ENCODE measurements at places on chromosomes 7 and 10.

- H3K4me3 ChIP-seq, result no peak overlapping the region
- no peak overlapping the region for H3K27ac ChIP-seq
- H3K4me1 ChIP-seq, result no peaks in the 10 kb centered on the region
- no peaks in the 10 kb centered on the region for H3K27me3 ChIP-seq
- H3K36me3 ChIP-seq, result no peaks in the 10 kb centered on the region
Observed at GRCh38 chr7:81783818-81784217, 14.0 kb upstream of the HGF start.

DNA sequence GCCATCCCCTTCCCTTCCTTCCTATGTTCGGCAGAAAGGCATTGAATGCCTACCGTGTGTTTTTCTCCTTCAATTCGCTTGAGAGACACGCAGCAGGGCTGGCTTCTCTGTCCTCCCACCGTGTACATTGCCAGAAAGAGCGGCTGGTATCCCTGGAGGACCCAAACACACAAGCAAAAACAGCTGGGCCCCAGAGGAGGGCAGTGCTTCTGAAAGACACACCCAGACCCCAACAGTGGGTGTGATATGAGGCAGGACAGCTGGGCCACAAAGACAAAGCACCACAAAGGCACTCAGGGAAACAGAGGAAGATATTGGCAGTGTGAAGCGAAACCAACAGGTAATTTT lies 133.1 kb upstream of the SH2B2 start:
- no peak overlapping the region for H3K4me3 ChIP-seq
- H3K27ac ChIP-seq, result no peak overlapping the region
- H3K4me1 ChIP-seq, result no peaks in the 10 kb centered on the region
- no peak for DNase-seq

- no peaks in the 10 kb centered on the region for H3K36me3 ChIP-seq
- no peaks in the 10 kb centered on the region for H3K4me1 ChIP-seq
- no peak overlapping the region for H3K4me3 ChIP-seq
- no peak overlapping the region for H3K27ac ChIP-seq
- H3K27me3 ChIP-seq, result no peaks in the 10 kb centered on the region
Observed at GRCh38 chr7:17367502-17367901, 69.0 kb downstream of the AHR start.

GRCh38 chr7:76198202-76198601 lies 3.5 kb upstream of the SRRM3 start:
- no peak overlapping the region for H3K27ac ChIP-seq
- H3K4me3 ChIP-seq, result no peak overlapping the region
- H3K36me3 ChIP-seq, result no peaks in the 10 kb centered on the region
- no peak for DNase-seq

GRCh38 chr10:24715246-24715769 lies 8.4 kb downstream of the ARHGAP21 start:
- no peak for DNase-seq
- H3K27me3 ChIP-seq, result no peaks in the 10 kb centered on the region
- H3K36me3 ChIP-seq, result no peaks in the 10 kb centered on the region
- H3K4me3 ChIP-seq, result no peak overlapping the region
- no peaks in the 10 kb centered on the region for H3K4me1 ChIP-seq

DNA sequence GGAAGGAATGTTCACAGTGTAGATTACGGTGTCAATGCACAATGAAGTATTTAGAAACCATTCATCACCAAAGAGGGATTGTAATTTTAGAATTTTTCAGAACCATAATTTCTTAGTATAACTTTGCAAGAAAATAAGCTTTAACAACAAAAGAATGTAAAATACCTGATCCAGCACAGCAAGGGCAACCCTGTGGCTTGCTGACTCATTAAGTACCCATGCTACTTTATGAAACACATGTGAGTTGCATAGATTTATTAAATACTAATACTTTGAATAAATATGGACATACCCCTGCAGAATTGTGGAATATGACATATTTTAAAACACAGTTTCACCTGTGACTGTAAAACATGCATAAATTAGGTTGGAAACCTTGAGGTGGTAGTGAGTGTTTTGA lies 281.3 kb downstream of the ZNF248 start:
- H3K27me3 ChIP-seq, result no peaks in the 10 kb centered on the region
- H3K36me3 ChIP-seq, result no peaks in the 10 kb centered on the region
- no peak overlapping the region for H3K27ac ChIP-seq
- H3K4me3 ChIP-seq, result no peak overlapping the region
- no peaks in the 10 kb centered on the region for H3K4me1 ChIP-seq

- no peak overlapping the region for H3K27ac ChIP-seq
- H3K36me3 ChIP-seq, result no peaks in the 10 kb centered on the region
- no peak overlapping the region for H3K4me3 ChIP-seq
- no peaks in the 10 kb centered on the region for H3K27me3 ChIP-seq
- no peak for DNase-seq
- H3K4me1 ChIP-seq, result no peaks in the 10 kb centered on the region
Observed at GRCh38 chr7:41110186-41110585, 592.7 kb downstream of the INHBA start.

DNA sequence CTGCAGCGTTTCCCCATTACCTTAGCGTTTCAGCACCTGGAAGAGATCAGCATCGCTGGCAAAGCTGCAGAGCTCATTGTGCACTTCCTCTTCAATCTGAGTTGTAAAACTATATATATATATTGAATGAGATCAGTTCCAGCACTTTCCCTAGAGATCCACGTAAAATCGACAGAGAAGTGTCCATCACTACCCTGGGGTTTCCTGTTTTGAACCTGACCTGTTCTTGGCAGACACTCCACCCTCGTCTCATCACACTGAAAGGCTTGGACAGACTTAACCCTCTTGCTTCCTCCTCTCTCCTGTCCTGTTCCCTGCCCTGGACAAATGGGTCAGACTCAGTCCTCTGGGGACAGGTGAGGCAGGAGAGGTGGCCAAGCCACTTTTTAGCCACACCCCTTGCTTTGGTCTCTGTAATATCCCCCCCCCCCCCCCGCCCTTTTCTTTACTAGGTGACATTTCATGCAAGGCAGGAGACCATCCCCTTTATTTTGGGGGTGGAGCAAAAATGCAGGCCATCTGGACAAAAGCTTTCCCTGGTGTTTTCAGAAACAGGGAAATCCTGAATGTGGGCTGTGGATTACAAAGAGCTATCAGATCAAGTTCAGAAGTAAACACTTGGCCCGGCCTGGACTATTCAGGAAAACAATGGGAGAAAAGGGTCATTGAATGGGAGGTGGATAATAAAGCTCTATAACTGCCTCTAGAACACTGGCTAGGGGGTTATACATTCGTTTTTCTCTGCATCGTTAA lies 83.7 kb upstream of the KDM7A start:
- peaks cover 17% of the 10 kb centered on the region for H3K4me1 ChIP-seq
- H3K36me3 ChIP-seq, result no peaks in the 10 kb centered on the region
- no peak for DNase-seq
- no peak overlapping the region for H3K4me3 ChIP-seq
- H3K27me3 ChIP-seq, result no peaks in the 10 kb centered on the region

- no peak overlapping the region for H3K4me3 ChIP-seq
- no peaks in the 10 kb centered on the region for H3K27me3 ChIP-seq
- no peak for DNase-seq
- H3K36me3 ChIP-seq, result no peaks in the 10 kb centered on the region
- H3K27ac ChIP-seq, result no peak overlapping the region
Observed at GRCh38 chr7:4266270-4267040, 415.6 kb upstream of the FOXK1 start.

DNA sequence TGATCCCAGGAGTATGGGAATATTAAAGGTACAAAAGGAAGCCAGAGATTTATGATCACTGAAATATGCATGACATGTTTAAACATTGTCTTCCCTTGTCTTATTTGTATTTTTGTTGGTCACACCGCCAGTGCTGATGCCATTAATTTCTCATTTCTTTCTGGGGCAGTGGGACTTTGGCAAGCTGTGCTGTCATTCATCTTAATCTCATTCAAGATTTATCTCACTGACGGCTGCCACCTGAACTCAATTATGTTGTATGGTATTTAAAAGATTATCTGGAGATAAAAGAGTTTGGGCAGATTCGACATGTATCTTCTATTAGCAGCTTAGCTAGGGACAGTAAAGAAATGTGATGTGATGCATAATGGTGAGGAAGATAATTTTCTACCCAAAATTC lies 284.9 kb upstream of the PLXDC2 start:
- no peak overlapping the region for H3K27ac ChIP-seq
- no peak overlapping the region for H3K4me3 ChIP-seq
- no peaks in the 10 kb centered on the region for H3K36me3 ChIP-seq
- no peak for DNase-seq
- H3K4me1 ChIP-seq, result no peaks in the 10 kb centered on the region
- no peaks in the 10 kb centered on the region for H3K27me3 ChIP-seq

GRCh38 chr7:18721429-18721828 lies 225.9 kb downstream of the HDAC9 start:
- no peak overlapping the region for H3K27ac ChIP-seq
- no peaks in the 10 kb centered on the region for H3K27me3 ChIP-seq
- DNase-seq, result no peak
- H3K4me1 ChIP-seq, result no peaks in the 10 kb centered on the region

DNA sequence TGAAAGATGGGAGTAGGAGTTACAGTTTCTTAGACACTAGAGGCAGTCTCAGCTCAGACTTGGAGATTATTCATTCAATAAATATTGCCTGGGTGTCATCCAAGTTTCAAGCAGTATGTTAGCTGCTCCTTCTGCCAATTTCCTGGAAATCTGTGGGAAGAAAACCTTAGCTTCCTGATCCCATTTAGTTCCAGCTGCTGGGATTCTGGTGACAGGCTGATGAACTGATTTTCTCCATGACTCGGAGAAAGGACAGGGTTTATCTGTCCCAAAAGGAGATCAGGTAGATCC lies 95.8 kb downstream of the CLEC2L start:
- no peak overlapping the region for H3K27ac ChIP-seq
- H3K4me3 ChIP-seq, result no peak overlapping the region

DNA sequence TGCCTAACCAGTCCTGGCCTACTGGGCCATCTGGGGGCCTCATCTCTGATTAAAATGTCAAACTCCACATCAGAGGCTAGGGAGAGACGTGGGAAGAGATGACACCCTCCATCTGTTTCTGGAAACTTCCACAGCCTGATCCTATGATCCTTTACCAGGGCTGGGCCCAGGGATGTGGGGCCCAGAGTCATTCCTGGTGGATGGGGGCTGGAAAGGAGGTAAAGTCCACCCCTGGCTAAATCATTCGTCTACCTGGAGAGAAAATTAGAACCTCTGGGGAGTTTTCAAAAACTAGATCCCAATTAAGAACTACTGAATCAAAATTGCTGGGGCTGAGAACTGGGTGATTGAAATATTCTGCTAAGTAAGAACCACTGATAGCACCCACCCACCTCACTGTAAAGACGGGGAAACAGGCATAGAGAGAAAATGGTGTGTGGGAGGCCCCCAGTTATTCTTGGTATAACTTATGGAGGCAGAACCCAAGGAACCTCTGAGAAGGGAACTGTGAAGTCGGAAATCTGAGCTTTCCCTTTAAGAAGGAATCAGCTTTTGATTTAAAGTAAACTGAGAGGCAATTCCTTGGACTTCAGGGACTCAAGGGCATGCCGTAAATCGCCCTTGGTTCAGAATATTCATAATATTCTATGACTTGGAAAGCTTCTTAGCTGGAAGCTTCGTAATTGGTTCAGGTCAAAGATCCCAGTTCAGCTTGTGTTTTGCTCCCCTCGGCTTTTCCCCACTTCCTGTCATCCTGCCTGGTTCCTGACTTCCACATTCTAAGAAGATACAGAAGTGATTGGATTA lies 53.1 kb downstream of the PRKAG2 start:
- DNase-seq, result no peak
- no peak overlapping the region for H3K27ac ChIP-seq
- H3K4me3 ChIP-seq, result no peak overlapping the region
- no peaks in the 10 kb centered on the region for H3K27me3 ChIP-seq
- H3K36me3 ChIP-seq, result no peaks in the 10 kb centered on the region
- no peaks in the 10 kb centered on the region for H3K4me1 ChIP-seq

- H3K4me3 ChIP-seq, result no peak overlapping the region
- peaks cover 28% of the 10 kb centered on the region for H3K4me1 ChIP-seq
- peaks cover 55% of the 10 kb centered on the region for H3K36me3 ChIP-seq
- H3K27ac ChIP-seq, result no peak overlapping the region
- no peaks in the 10 kb centered on the region for H3K27me3 ChIP-seq
Observed at GRCh38 chr7:45061806-45062425, 26.9 kb downstream of the NACAD start.

DNA sequence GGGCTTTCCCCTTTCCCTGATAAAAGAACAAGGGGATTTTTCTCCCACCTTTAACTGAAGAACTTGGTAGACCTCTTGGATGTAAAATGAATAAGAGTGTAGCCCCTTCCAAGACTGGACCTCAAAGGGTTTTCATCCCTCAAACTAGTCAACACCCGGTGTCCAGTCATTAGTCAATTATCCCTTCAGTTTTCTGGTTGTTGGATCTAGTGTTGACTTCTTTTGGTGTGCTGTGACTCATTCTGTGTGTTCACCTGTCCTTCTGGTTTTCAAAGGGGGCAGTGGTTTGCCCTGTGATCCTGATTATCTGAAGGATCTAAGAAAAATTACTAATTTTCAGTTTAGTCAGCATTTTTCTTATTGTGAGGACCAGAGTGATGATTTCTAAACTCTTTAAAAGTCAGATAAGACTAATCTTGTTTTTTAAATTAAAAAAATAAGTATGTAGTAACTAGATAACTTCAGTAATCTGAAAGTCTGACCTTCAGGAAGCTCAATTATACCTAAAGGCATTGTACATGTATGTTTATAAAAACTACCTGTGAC lies 583.5 kb downstream of the CNTNAP2 start:
- no peak overlapping the region for H3K27ac ChIP-seq
- no peaks in the 10 kb centered on the region for H3K4me1 ChIP-seq
- no peak overlapping the region for H3K4me3 ChIP-seq
- H3K36me3 ChIP-seq, result no peaks in the 10 kb centered on the region
- no peak for DNase-seq

DNA sequence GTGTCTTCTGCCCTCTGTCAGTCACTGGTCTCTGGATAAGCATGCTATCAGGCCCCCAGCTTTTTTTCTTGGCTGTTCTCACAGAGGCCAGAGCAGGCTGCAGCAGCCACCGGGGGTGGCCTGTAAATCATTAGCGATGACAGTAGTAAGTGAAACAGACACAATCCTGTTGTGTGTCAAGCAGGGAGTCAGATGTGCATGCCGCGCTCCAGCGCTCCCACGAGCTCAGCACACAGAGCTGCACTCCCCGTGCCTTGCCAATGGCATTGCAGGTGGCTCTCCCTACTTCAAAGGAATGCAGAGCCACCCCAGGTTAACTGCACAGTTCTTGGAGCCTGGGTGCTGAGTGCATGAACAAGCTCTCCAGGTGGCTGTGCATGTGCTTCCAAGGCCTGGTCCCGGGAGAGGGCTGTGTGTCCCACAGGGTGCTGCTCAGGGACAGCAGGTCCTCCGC lies 226.1 kb downstream of the GLRX3 start:
- H3K27ac ChIP-seq, result no peak overlapping the region
- no peaks in the 10 kb centered on the region for H3K36me3 ChIP-seq
- no peak for DNase-seq
- H3K4me1 ChIP-seq, result no peaks in the 10 kb centered on the region
- no peak overlapping the region for H3K4me3 ChIP-seq

- H3K4me1 ChIP-seq, result no peaks in the 10 kb centered on the region
- no peaks in the 10 kb centered on the region for H3K27me3 ChIP-seq
- no peak overlapping the region for H3K27ac ChIP-seq
- DNase-seq, result no peak
Observed at GRCh38 chr10:102596506-102596971, 47.7 kb upstream of the TRIM8 start.

All from natural killer cell (primary cell).